Suppressor macrophage treated with lipopolysaccharide for 4 hours (primary cell): ENCODE measurements at places on chromosomes 2 and 18.

GRCh38 chr2:70443726-70444125, 109.9 kb downstream of the TGFA start:
- DNase-seq, result no peak

GRCh38 chr18:79632765-79633164, 46.8 kb upstream of the CTDP1 start:
- no peak for DNase-seq

GRCh38 chr18:35050028-35050546, 8.9 kb downstream of the MAPRE2 start:
- peak; percentile 63 for DNase-seq

GRCh38 chr2:183034806-183035205, 3.5 kb downstream of the NCKAP1 start:
- DNase-seq, result no peak

DNA sequence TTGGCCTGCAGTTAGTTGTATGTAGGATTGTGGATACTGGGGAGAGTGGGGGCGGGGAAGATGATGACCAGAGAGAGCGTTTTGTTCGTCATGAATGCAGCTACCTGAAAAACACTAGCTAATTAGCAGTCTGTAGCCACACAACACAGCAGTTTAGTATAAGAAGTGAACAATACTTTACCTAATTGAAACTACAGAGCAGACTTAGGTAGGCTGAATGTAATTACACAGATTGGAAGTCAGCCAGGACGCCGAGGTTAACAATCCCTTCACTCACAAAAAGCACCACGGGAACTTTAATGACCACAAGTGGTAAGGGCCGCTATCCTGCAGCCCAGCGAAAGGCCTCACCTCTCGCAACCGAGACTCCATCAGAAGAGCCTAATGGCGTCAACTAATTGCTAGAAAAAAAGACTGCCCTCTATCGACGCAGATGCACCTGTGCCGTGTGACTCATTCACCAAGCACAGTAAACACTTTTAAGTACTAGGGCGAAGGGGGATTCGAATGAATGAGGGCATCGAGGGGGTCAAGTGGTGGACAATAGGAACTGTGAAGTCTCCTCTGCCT, 591.0 kb downstream of the ARHGAP15 start:
- no peak for DNase-seq

DNA sequence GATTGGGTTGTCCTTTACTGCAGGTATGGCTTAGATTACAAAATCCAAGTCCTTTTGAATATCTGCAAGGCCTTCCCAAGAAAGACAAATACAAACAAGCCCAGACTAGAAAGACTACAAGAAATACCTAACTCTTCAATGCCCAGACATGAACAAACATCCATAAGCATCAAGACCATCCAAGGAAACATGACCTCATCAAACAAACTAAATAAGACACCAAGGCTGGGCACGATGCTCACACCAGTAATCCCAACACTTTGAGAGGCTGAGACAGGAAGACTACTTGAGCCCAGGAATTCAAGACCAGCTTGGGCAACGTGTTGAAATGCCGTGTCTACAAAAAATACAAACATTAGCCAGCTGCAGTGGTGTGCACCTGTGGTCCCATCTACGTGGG, 31.7 kb downstream of the MAP4K3 start:
- no peak for DNase-seq

DNA sequence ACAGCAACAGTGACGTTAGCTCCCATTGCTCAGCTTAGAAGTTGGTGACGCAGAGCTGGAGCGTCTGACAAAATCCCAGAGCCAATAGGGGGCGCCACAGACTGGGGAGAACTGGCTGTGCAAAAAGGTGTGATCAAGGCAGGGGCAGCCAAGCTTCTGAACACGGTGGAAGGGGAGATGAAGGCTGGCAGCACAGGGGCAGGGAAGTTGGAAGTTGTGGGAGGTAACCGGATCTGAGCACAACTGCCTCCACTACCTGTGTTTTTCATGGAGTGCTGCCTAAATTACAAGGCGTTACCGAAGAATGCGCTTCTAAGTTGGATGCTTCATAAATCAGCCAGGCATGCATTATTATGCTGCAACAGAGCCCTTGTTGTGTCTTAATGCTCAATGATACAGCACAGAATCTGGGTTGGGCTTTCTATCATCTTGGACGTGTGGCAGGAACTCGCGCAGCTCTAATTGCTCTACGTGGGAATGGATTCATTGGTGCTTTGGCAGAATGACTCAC, 370.0 kb downstream of the SLC4A3 start:
- DNase-seq, result no peak

- no peak for DNase-seq
Measured at GRCh38 chr18:60232541-60232940, 140.0 kb downstream of the MC4R start.

DNA sequence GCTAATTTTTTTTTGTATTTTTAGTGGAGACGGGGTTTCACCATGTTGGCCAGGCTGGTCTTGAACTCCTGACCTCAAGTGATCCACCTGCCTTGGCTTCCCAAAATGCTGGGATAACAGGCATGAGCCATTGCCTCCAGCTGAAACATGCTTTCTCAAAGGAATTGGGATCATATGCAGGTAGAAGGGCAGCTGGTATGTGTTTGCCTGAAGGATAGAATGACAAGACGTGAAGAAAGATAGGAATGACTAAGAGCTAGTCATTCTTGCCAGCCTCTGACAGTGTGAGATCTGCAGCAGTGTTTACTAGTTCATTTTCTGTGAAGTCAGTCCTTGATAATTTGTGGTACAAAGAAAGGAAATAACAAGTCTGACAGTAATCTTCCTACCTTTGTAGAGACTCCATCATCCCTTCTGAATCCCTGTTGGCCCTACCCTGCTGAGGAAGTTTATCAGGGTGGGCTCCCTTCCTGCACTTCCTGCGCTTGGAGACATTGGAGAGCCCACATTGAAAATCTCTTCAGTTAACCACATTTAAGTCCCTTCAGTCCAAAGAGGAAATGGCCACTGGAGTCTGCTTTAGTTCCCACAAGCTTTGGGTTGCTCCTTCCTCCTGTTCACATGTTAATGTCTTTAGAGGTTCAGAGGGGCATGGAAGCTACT, 14.7 kb downstream of the CFLAR start:
- peak; percentile 68 for DNase-seq

DNA sequence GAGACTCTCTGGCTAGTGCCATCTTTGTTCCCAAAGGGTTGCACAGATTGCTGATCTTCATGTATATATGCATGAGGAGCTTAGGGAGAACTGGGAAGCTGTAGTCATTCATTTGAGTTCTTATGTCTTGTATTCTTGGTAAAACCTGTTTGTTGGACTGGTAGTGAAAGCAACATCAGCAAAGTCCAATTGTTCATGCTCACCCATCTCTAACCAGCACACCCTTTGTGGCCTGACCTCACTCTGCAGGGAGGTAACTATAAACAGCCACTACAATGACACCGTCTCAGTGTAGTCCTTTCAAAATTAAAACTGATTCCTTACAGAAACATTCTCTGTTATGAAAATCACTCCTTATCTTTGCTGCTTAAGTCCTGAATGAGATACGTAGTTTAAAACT, 13.9 kb upstream of the LMAN1 start:
- no peak for DNase-seq

- DNase-seq, result no peak
Measured at GRCh38 chr2:47238638-47239037, 83.5 kb upstream of the STPG4 start.

- DNase-seq, result no peak
Measured at GRCh38 chr2:174233771-174234275, 14.5 kb downstream of the OLA1 start.

DNA sequence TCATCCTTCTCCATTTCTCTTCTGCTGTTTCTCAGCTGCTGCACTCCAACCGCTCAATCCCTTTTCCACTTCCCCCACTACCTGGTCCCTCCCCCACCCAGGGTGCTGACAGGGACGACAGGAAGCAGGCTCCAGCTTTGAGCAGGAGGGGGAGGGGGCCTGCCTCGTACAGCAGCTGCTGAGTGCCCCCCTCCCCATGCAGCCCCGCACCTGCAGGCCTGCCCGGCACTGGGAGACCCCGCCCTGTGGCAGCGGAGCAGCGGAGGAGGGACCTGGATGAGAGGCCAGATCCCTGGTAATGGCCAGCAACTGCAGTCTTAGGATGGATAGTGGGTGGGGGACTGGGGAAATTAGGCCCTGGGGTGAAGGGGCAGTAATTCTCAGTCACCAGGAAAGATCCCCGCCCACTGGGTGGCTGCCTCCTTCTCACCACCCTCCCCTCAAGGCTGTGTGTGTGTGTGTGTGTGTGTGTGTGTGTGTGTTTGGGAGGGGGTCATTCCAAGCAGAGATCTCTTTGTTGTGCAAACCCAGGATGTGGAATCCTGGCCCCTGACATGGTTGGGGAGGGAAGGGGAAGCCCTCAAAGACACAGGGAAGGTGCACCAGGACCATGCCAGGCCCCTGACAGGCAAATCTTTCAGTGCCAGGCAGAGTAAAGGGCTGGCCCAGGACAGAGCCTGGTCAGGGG, 6.8 kb upstream of the CRYBA2 start:
- DNase-seq, result no peak
